ENCODE measurements at places on chromosomes 1 and 21.

- no peak for DNase-seq
Measured at GRCh38 chr1:184014271-184014670, 23.3 kb downstream of the COLGALT2 start.

- no peak for DNase-seq
Measured at GRCh38 chr1:115336741-115337140, 1.3 kb downstream of the NGF start.

DNA sequence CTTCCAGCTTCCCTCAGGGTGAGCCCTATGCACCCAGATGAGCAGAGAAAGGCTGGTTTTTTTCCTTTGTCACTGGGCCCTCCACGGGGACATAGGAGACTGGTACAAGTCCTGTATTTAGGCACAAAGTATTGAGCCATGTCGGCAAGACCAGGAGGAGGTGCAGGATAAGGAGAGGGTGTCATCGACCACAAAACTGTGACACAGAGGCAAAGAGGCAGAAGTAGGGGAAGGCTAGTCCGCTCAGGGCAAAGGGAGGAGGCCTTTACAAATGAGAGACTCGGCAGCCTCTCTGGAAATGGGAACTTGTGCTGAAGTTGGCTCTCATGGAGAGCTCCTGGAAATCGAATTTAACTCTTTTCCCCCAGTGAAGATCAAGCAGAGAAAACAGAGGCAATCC is 70.7 kb upstream of the CAMK1G start:
- DNase-seq = no peak

- no peak for DNase-seq
Measured at GRCh38 chr1:7869136-7869920, 16.5 kb upstream of the UTS2 start.

DNA sequence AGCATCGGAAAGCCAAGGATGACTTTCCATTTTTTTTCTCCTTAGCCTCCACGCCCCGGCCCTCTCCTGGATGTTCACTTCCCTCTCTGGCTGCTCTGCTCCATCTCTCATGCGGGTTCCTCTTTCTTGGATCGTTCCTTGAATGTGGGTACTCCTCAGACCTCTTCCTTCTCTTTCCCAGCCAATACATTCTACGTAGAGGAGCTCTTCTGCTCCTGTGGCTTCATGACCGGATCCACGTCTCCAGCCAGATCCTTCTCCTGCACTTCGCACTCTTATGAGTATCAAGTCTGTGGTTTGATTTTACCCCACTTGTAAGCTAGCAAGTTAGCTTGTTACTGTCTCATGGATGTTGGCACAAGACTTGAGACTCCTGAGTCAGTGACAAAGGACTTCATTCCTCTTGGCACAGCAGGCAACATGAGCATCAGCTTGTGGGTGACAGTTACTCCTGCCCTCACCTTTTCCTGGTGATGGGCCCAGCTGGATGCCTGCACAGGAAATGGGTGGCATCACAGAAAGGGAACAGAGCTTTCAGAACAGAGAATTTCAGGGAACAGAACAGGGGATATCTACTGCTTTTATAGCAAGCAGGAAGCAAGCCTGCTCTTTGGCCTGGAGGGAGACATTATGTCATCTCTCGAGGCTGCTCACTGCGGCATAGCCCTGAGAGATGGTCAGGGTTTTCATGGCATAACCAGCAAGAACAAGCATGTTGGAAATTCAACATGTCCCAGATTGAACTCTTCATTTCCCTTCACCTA is 100.1 kb upstream of the KIF26B start:
- DNase-seq = no peak

DNA sequence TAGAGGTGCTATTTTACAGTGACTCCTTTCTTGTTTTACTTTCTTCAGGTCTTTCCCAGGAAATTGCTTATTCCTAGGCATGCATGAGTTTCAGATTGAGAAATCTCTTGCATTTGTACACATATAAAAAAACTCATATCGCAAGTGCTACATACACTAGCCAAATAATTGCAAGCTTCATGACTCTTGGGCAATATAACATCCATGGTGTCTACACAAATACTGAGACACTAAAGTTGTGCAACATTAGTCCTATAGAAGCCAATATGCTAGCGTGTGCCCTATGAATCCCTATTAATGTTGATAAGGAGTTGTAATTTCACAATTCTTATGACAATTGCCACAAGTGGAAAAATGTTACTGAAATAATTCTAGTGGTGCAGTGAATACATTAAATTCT is 591.0 kb downstream of the ADGRL2 start:
- no peak for DNase-seq

GRCh38 chr1:30321246-30321910 is 402.0 kb downstream of the MATN1 start:
- DNase-seq = no peak

GRCh38 chr1:165633614-165634013 is 2.6 kb downstream of the MGST3 start:
- no peak for DNase-seq

GRCh38 chr21:35586305-35586704 is 474.0 kb downstream of the SETD4 start:
- no peak for DNase-seq

- no peak for DNase-seq
Measured at GRCh38 chr1:113871597-113872113, at the start of gene PTPN22. Gene PTPN22 (minus strand): TSS chr1:113871712.

DNA sequence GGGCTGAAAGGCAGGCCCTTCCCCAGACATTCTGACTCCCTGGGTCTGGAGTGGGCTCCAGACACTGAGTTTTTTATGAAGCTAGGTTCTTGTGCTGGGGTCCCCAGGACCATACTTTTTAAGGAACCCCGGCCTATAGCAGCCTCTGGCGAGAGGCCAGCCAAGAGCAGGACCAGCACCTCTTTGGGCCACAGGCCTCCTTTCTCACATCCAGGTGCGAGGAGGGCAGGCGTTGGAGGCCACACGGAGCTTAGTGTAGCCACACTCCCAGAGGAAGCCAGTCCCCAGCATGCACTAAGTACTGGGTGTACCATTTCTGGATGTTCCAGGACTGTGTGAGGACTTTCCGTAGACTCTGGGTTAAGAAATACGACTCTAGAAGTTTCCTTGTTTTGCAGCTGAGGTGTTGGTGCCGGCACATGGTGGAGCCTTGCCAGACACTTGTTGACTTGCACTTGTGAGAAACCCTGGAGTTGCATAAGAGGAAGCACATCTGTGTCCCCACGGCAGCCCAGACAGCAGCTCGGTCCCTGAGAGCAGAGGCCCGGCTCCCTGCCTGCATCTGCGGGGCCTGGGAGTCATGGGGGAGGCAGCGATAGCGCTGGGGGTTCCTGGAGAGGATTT is 122.2 kb upstream of the VAMP3 start:
- DNase-seq = no peak

GRCh38 chr1:202038688-202039346 is 28.4 kb downstream of the ELF3 start:
- no peak for DNase-seq

DNA sequence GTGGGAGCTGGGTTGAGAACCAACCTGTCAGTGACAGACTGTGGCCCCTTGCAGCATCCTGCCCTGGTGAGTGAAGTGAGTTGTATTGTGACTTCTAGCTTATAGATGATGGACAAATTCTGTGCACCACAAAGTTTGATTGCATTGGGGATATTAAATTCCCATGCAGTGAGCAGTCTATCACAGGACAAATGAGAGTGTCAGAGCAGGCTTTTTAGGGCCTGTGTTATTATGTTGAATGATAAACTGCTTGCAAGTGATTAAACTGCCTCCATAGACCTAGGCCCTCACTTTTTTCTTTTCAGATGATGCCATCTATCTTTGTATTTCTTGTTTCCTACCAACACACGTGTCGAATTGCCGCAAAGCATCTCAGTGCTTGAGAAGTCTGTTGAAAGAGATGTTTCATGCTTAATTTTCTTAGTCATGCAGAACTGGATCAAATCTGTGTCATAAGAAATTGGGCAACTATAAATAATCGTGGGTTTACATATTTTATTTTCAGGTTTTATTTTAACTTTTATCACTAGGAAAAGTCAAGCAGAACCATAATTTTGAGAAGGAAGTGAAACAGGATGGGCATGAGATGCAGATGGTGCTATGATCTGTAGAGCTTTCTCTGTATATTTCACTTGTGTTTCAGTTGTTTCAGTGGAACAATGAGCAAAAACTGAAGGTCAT is 199.2 kb downstream of the S1PR1 start:
- DNase-seq = no peak

DNA sequence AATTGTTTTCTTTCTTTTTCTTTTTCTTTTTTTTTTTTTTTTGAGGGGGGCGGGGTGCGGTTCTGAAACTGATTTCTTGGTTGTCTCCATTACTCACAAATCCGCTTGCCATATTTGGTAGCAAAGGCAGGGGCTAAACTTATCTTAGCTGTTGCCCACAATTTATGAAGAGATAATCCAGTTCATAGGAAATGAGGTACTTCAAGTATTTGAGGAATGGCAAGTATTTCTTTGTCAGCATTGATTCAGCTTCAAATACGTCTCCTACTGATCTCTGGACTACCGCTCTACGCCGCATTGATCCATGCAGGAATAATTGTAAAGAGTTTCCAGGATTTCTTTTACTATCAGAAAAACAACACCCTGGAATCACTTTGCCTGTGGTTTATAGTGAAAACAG is 289.2 kb upstream of the DPYD start:
- no peak for DNase-seq

DNA sequence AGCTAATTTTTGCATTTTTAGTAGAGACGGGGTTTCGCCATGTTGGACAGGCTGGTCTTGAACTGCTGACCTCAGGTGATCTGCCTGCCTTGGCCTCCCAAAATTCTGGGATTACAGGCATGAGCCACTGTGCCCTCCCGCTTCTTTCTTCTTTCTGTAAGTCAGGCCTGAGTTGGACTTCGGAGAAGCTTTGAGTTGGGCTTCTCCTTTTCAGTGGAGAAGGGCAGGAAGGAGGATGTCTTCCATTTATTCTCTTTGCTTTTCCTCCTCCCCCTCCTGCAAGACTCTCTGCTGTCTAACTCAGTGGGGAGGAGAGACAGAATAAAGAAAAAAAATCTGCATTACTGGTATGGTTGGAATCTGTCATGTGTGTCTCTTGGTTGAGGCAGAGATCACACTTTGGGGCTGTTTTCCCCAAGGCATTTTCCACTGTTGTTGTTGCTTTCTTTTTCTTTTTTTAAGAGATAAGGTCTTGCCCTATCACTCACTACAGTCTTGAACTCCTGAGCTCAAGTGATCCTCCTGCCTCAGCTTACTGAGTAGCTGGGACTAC is 13.2 kb upstream of the DEGS1 start:
- DNase-seq = no peak

DNA sequence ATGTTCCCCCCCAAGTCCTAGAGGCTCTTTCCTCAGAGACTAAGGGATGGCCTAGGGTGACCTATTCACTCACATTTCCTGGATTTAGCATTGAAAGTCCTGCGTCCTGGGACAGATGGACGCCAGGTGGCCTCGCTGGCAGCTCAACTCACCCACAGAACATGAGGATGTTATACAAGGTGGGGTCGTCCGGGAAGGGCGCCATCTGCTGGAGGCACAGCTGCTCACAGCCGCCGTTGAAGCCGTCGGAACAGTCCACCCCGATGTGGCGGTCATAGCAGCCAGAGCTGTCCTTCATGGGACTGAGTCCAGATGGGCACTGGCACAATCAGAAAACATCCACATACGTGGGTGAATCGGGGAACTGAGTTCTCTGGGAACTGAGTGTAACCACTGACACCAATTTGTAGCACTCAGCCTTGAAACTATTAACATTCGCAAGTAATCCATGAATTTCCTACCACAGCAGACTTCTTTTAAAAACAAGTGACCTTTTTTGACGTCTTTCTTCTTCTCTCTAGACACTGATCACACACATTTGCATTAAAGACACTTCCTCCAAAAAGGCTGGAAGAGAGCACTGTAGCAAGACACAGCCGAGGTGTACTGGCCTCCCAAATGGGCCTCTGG is 215.4 kb downstream of the ASTN1 start:
- no peak for DNase-seq

GRCh38 chr1:234942879-234943506 is 185.6 kb downstream of the TOMM20 start:
- no peak for DNase-seq

Data from activated gamma-delta T cell (primary cell).